Stimulated activated CD8-positive, alpha-beta memory T cell treated with anti-CD3 and anti-CD28 coated beads, Interleukin-7, amount 100 ng/mL, for 4 hours (primary cell): ENCODE measurements at places on chromosomes 7 and 10.

GRCh38 chr10:121616291-121616690 is 18.0 kb upstream of the FGFR2 start:
- no peak for DNase-seq

- no peak for DNase-seq
These were observed 1055.1 kb downstream of the KCNMA1 start for GRCh38 chr10:76582531-76582930.

GRCh38 chr7:69878591-69878990 is 280.3 kb downstream of the AUTS2 start:
- DNase-seq = no peak

GRCh38 chr7:91411060-91411459 is 146.8 kb downstream of the FZD1 start:
- DNase-seq = no peak

- no peak for DNase-seq
These were observed 379.4 kb upstream of the SEMA3D start for GRCh38 chr7:85566095-85566794.

- no peak for DNase-seq
These were observed 327.1 kb downstream of the PRPF18 start for GRCh38 chr10:13913897-13914296.

DNA sequence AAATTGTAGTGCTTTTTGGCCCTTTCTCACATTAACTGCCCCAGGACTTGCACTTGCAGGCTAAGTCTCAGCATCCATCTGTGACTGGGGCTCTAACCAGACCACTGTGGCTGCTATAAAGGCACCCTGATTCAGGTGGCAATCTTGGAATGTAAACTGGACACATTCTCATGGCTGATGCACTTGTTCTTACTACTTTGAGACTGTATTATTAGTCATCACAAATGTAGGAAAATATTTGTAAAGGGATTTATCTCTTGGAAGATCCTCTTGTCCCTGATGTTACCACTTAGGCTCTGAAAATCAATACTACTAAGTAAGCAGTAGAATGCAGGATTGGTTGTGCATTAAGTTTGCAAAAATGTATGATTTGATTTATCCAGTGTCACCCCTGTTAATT is 25.0 kb downstream of the PDE1C start:
- no peak for DNase-seq

DNA sequence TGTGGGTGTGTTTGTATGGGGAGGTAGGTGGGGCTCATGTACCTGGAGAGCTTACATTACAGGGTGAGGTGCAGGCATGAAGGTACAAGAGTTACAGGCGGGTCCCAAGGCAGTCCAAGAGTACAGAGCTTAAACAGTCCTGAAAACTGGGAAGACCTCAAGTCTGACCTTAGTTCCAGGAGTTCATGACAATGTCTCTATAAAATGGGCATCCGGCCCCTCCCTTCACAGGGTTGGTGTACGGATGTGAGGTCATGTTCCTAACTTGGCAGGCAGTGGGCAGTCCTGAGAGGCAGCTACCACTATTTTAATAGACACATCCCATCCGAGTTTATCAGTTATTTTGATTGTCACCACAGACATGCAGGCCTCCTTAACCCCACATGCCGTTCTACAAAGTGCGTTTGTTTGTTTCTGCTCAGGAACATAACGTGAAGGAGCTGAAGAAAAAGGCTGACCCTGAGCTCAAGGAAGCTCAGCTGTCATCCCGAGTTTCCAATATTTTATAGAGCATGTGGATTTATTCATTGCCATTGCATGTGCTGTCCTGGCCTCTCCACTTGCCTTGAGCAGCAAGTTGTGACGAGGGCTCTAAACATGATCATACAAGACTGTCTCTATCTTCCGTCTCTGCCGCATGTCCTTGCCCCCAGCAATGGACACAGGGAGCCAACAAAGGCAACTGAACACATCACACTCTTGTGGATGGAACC is 647.5 kb upstream of the IGFBP3 start:
- DNase-seq = no peak

DNA sequence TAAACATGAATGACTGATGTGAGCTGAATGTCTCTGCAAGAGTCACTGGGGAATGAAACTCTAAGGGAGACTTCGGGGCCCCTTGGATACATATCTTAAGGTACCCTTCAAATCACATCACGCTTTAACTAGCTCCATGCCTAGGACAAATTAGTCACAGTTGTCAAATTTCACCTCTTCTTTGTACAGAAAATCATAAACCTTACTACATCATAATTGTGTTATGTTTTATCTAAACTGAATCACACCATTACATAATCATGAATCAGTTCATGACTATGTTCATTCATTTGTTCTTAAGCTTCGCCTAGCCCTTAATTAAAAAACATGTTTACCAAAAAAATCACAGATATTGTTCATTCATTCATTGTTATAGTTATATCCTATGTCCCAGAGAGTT is 2.1 kb upstream of the SLC13A1 start:
- DNase-seq = no peak

DNA sequence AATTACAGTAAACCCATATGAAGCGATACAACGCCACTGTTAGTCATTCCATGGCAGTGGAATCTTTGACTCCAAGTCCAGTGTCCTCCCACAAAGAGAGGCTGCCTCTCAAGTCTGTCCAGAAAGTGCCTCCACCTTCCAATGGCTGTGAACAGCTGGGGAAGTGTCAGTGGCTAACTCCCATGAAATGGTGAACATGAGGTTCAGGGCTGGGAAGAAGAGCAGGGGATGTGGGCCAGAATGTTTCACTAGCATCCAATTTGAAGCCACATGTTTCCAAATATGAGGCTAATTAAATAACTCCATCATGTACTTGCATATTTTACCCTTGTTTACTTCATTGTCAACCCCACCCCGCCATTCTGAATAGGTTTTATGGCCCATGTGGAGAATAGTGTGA is 53.1 kb upstream of the CHST15 start:
- DNase-seq = no peak

GRCh38 chr7:71996141-71996540 is 416.0 kb downstream of the CALN1 start:
- DNase-seq = no peak

DNA sequence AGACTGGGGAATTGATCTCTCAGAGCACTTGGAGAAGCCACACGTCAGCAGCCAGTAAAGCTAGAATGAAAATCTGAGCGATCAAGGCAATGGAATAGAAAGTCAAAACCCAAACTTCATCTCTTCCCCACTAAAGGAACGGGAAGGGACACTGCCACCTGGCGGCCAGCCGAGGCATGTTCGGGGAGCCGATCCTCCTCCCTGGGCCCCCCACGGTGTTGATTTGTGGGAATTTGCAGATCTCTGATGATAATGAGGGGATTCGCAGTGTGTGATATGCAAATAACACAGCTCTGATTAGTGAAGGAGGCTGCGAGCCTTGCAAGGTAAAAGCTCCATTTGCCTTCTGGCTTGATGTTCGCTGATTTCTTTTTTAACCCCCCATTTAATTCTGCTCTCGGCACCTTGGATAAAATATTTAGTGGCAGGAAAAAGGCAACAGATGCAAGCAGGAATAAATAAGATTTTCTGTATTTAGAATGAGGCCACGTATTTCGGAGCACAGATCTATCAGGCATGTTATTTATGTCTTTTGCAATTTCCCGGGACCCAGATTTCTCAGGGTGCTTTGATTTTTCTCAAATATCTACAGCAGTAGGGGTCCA is 258.6 kb downstream of the PAXIP1 start:
- no peak for DNase-seq

DNA sequence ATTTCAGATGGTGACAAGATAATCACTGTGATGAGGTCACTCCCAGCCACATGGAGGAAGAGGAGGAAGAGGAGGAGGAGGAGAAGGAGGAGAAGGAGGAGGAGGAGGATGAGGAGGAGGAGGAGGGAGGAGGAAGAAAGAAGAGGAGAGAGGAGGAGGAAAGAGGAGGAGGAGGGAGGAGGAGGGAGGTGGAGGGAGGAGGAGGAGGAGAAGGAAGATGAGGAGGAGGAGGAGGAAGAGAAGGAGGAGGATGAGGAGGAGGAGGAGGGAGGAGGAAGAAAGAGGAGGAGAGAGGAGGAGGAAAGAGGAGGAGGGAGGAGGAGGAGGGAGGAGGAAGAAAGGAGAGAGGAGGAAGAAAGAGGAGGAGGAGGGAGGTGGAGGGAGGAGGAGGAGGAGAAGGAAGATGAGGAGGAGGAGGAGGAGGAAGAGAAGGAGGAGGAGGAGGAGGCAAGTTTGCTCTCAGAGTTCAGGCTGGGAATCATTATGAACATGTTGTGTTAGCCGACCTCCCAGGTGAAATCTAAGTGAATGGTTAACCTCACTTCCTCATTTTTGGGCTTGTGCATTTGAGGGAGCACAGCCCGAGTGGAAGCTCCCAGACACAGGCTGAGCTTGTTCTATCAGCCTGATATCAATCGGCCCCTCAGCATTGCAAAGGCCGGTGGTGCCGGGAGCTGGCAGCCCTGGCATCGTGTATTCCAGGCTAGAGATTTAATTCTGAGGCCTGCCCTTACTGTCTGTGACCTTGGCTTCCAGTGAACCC is 236.2 kb upstream of the PITRM1 start:
- no peak for DNase-seq

GRCh38 chr10:62157601-62158000 is 111.0 kb downstream of the RTKN2 start:
- no peak for DNase-seq

DNA sequence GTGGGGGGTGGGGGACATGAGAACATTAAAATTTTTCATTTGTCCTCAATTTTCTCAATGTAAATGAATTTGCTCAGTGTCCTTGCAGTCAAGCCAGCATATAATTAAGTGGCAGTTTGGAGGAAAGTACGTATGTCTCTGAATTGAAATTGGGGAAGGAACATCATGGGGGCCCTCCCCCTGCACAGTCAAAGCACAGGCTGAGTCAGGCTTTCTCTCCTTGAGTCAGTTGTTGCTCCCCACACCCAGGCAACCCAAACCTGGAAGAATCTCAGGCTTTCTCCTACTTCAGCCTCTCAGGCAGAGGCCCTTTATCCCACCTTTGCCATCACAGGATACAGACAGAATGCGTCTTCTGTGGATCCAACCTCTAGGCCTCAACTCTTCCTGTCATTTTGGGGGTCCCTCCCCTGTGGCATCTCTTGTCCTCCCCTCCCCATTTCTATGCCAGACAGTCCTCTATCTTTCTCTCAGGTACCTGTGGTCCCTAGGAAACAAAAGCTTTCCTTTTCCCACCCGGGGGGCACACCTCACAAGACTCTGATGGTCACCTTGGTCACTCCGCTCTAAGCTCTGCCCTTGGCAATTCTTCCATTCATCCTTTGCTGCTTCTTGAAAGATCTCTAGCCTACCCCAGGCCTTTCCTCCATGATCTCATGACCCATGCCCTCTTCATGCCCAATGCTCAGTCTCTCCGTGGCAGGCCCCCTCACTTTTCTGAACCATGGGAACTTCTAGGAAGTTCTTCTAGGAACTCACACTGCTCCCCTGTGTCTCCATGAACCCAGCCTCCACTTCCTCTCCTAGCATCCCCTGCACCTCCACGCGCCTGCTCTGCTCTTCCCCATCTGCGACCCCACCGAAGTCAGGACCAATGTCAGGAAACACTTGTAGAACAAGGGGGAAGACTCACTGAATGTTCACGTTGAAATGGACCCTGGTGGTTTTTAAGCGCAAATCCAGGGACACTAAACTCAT is 40.4 kb downstream of the CREB3L2 start:
- DNase-seq = no peak

GRCh38 chr10:125079091-125079600 is 81.2 kb downstream of the CTBP2 start:
- no peak for DNase-seq

- DNase-seq = no peak
These were observed 155.1 kb downstream of the LSM5 start for GRCh38 chr7:32335107-32335506.

GRCh38 chr7:918441-919113 is 35.9 kb downstream of the ADAP1 start:
- DNase-seq = no peak

DNA sequence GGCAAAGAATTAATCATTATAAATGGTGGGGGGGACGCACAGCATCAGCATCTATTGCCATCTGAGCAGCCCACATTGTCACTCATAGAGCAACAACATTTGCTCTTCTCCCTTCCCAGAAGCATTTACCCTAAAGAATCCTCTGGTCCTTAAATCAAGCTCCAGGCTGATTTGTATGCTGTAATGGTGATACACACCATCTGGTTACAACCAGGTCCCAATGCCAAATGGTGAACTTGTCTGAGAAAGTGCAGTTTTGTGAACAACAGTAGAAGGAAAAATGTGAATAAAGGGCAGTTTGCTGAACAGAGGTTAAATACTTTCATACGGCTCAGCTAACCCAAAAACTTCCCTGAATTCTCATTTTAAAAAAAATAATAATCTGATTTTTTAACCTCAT is 38.8 kb upstream of the TCF7L2 start:
- no peak for DNase-seq

DNA sequence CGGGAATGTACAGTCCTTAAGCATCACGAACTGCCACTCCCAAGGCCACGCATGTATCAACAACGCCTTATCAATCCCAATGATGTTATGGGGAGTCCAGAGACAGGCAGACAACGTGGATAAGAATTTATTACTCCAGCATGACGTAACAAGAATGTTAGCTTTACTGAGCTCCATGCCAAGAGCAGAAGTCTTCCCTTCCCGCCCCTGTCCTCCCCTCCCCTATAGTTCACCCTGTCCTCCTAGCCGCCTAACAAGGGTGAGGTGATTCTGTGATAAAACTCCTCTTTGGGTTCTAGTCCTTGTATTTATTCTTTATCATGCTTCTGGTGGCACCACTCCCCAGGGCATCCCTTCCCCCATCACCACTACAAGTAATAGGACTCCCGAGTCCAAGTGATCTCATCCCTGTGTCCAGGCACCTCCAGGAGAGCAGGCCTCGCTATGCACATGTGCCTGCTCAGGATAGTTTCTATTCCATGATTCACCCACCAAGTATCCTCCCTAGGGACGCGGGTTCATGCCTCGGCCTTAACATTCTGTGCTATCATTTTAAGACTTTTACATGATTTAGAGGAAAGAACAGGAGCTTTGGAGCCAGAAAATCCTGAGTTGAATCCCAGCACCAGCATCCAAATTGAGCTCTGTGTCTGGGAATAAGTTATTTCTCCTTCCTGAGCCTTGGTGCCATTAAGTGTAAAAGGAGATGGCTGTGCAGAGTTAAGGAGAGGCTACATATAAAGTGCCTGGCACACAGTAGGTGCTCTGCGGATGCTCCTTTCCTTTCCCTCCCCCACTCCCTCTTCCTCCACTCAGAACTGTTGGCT is 15.4 kb downstream of the GSDME start:
- DNase-seq = no peak

DNA sequence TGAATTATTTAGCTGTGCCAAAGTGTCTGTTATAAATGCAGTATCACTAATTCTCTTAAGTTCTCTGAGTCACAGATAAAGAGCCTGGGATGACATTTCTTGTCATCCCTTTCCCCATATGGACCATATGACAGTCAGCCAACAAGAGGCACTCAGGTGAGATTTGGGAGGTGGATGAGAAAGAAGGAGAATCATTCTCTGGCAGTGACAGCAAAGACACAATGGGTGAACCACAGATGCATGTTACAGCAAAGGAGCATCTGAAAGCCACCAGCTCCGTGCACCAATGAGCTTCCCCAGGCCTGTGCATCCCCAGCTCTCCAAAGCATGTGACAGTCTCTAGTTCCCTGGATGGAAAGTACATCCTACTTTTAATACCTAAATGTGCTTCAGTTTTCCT is 10.8 kb downstream of the GIMAP6 start:
- no peak for DNase-seq

GRCh38 chr10:123485341-123485960 is 180.7 kb upstream of the GPR26 start:
- DNase-seq = no peak

GRCh38 chr7:4240520-4241303 is 441.4 kb upstream of the FOXK1 start:
- no peak for DNase-seq
